ENCODE measurements at places on chromosomes 6 and 20.

DNA sequence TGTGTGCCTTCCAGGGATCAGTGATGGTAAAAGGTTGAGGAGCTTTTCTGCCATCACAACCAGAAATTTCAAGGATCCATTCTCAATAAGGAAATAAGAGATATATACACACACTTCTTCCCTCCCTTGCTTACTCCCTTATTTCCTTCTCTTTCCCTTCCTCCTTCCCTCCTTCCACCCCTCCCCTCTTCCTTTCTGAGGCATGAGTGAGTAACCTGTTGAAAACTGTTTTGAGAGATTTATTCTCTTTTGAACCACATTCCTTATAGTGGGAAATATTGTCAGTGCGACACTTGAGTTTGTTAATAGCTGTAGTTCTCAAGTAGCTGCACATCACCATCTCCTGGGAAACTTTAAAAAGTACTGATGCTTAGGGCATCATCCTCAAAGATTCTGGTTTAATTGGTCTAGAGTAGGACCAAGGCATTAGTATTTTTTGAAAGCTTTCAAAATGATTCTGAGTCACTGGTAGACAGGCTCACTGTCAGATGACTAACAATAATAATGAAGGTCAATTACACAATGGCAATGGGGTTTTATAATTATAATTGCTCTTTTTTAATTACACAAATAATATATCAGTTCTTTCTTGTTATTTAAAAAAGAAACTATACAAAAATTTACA lies 109.9 kb downstream of the POPDC3 start:
- no peak for DNase-seq

DNA sequence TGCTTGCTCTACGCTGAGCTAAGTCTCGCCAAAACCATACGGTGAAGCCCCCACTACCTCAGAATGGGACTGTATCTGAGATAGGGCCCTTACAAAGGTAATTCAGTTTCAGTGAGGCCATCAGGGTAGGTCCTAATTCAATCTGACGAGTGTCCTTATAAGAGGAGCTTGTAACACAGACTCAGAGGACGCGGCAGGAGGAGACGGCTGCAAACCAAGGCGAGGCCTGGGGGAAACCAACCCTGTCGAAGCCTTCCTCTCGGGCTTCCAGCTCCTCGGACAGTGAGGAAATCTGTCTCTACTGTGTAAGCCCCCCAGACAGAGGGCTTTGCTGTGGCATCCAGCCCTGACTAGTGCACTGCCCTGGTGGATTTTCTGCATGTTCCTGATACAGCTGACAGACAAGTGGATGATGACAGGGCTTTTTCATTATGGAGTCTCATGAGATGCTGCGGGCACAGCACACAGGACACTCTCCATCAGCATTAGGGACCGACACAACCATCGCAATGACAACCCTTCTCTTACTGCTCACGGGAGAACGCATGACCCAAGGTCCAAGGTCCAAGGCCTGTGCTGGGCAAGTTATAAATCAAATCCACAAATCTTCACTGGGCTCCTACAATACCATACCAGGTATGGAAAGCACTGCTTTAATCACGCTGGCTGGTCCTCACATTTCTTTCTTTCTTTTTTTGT lies 48.2 kb downstream of the SSR1 start:
- DNase-seq, result no peak

DNA sequence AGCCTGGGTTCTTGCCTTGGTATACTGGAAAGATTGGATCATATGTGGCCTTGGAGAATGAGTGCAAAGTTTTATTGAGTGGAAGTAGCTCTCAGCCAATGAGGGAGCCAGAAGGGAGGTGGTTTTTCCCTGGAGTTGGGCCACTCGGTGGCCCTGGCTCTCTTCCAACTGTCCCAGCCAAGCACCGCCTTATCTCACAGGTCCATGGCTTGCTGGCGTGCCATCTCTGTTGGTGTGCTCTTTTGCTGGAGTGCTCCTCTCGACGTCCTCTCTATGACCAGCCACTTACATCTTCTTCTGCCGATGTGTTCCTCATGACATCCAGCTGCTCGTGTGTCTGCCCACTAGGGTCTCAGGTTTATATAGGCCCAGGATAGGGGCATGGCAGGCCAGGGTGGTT lies 505.9 kb upstream of the SYNCRIP start:
- DNase-seq, result no peak

DNA sequence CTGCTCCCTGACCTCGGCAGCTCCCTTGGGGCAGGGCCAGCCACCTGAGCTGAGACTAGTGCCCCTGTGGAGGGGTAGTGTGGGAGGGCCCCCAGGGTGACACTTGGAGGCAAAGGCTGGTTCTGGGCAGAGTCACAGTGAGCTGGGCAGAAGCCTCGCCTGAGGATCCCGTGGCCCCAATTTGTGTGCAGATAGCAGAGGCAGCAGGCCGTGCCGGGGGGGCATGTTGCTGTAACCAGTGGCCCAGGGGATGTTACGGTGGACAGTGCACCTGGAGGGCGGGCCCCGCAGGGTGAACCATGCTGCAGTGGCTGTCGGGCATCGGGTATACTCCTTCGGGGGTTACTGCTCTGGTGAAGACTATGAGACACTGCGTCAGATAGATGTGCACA lies 2.9 kb downstream of the KLHDC3 start:
- no peak for DNase-seq

- DNase-seq, result no peak
These were observed 9.5 kb downstream of the FAM209B start for GRCh38 chr20:56542489-56543030.

GRCh38 chr6:108968325-108969316 lies 120.4 kb downstream of the ARMC2 start:
- no peak for DNase-seq

Data from skeletal muscle cell (primary cell).